Omental fat pad (tissue), 4 donors: ENCODE measurements at places on chromosomes 16 and 17.

DNA sequence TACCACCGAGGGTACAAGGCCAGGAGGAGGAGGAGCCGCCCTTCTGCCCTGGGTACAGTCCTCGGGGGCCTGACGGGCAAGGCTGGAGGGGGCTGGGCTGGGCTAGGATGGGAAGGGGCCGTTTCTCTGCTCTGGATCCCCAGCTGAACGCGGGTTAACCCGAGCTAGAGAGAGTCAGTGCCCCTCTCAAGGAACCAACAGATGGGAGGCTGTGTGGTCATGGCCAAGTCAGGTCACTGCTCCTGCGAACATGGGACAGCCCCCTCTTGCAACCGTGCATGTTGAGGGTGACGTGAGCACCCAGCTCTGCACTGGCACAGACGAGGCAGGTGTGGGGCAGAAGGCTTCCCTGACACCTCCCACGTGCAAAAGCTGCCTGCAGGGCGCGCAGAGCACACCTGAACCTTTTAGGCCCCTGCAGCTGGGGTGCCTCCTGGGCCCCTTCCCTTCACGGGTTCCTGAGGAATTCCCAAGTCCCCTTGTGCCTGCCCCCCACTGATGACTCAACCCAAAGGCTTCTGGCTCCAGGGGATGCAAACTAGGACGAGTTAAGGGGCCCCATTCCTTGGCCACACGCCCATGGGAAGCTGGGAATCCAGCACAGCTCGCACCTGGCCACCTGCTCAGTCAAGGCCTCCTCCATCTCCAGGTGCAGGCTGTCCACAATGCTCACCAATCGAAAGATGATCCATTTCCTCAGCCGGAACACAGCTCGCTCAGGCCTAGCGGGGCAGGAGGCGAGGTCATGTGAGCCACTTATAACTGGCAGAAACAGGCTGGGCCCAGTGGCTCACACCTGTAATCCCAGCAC lies 6.3 kb downstream of the MYBBP1A start:
- no peak for DNase-seq

DNA sequence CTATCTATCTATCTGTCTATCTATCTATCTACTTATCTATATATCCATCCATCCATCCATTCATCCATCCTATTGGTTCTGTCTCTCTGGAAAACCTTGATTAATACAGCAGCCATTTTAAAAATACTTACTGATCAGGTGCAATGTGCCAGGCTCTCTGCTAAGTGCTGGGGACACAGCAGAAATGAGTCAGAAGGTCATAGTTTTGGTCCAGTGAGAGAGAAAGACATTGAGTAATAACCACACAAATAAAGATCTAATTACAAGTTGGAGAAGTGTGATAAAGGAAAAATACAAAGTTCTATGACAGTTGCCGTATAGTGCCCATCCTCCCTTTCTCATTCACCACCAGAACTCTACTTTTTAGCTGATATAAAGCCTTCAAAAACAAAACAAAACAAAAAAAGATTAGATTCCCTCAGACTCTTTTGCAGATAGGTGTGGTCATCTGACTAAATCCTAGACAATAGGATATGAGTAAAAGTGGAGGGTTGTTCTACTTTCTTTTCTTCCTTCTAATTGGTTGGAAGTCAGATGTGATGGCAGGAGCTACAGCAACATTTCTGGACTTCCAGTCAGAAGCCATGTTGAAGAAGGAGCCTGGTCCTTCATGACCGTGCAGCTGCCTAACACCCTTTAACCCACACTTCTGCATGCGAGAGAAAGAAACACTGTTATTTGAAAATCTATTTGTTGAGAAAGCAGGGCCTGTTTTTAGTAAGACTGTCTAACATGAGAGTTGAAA lies 72.0 kb upstream of the TOX3 start:
- no peak for DNase-seq

DNA sequence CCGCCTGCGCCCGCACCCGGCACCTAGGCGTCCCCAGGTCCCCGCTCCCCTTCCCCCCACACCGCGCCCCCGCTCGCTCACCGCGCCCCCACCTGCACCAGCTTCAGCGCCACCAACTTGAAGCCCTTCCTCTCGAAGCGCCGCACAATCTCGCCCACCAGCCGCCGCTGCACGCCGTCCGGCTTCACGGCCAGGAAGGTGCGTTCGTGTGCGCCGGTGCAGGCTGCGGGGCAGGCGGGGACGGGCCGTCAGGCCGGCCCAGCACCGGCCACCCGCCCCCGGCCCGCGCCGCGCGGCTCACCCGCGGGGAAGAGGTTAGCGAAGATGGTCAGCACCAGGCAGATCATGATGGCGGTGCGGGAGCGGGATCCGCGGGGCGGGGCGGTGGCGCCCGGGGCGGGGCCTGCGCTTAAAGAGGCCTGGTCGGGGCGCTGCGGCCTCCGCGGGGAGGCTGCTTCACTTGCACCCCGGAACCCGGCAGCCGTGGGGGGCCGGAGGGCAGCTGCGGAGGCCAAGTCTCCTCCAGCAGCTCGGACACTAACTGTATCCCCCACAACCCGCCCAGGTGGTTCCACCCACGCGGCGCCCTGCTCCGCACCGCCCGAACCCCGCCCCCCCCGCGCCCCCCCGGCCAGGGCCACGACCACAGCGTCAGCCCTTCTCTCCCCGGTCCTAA lies at the start of gene NME3:
Gene NME3 (minus strand): TSS at position 356 of the 676 bp plus-strand sequence. CDS start 9 bp downstream, at position 347.
- peak; percentile 57 for DNase-seq

GRCh38 chr16:75062135-75062975 lies 54.2 kb downstream of the LDHD start:
- DNase-seq: no peak

- no peak for DNase-seq
Observed at GRCh38 chr16:21302454-21302853, 24.4 kb upstream of the CRYM start.
